ENCODE measurements at places on chromosomes 7 and 10.

- DNase-seq, result no peak
These were observed 3.7 kb downstream of the GPR26 start for GRCh38 chr10:123669886-123670285.

GRCh38 chr10:78664929-78665553, 403.7 kb upstream of the ZMIZ1 start:
- DNase-seq, result no peak

DNA sequence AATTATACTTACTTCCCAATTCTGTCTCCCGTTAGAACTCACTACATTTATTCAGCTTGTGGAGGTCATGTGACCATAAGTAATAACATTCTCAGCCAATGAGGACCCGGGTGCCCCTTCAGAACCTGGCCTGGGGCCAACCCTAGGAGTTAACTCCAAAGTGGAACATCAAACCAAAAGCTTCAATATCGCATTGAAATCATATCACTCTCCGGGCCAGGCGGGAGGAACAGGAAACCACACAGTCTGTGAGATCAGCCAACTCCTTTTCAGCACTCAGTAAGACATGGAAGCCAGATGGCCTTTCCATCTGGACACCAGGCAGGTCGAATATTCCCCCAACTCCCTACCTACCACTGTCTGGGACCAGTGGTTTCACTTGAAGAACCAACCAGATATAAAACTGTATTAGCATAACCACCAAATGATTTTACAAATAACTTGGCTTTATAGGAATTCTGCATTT, 5.5 kb downstream of the CREB3L2 start:
- no peak for DNase-seq

GRCh38 chr10:113476191-113476590, 76.7 kb upstream of the HABP2 start:
- DNase-seq, result no peak

DNA sequence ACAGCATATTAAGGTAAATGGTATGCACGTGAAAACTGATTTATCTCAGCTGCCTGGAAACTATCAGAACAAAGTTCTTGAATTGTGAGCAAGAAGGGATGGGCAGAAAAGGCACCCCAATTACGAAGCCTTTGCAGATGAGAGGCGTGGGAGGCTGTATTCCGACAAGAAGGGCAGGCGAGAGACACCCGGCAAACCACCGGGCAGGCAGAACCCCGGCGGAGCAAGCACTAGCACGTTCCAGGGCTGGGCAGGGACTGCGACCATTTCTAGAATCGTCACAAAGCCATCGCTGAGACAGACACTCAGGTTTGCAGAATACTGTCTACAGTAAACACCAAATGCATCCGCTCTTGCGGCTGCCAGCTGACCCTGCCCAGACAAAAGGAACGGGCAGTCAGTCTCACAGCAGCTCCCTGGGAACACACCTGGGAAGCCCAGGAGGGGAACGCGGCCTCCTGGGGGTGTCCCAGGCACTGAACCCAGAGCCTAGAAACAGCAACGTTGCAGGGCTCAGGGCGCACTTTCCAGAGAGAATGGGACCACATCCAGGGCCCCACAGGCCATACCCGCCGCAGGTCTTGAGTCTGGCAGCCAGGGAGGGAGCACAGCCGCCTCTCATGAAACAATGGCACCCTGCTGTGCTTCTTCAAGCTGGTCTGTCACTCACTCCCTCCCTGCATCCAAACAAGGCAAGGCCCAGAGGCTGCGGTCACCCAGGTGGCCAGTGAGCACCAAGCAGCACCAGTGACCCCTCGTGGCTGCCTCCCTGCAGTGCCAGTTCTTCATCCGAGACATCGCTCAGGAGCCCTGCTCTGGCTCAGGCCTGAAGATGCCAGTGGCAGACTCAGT, 261.9 kb downstream of the PTPRN2 start:
- DNase-seq, result no peak

GRCh38 chr7:31744294-31744874, 57.4 kb downstream of the PPP1R17 start:
- peak; percentile 32 for DNase-seq

DNA sequence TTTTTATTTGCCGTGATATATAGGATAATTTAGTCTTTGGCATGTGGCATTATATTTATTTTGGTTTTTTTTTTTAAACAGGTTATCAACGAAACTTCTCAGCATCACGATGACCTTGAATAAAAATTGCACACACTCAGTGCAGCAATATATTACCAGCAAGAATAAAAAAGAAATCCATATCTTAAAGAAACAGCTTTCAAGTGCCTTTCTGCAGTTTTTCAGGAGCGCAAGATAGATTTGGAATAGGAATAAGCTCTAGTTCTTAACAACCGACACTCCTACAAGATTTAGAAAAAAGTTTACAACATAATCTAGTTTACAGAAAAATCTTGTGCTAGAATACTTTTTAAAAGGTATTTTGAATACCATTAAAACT, 9.1 kb downstream of the VIM start:
- DNase-seq, result no peak

DNA sequence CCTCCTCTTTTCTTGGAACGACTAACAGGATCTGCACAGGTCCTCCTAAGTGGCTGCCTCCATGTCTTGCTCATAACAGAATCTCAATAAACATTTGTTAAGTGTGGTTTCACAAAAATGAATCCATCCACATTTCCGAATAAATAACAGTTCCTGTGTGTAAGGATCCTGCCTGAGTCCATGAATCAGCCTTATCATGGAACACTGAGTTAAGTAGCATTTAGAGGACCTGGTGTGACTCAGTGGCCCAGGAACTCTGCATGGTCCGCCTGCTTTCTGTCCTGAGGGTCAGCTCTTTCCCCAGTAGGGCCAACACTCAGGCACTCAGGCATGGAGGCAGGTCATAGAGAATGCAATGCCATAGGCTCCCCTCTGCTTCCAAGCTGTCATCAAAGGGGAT, 15.8 kb upstream of the C10orf90 start:
- DNase-seq, result no peak

GRCh38 chr10:28331066-28331465, 28.2 kb upstream of the MPP7 start:
- no peak for DNase-seq

DNA sequence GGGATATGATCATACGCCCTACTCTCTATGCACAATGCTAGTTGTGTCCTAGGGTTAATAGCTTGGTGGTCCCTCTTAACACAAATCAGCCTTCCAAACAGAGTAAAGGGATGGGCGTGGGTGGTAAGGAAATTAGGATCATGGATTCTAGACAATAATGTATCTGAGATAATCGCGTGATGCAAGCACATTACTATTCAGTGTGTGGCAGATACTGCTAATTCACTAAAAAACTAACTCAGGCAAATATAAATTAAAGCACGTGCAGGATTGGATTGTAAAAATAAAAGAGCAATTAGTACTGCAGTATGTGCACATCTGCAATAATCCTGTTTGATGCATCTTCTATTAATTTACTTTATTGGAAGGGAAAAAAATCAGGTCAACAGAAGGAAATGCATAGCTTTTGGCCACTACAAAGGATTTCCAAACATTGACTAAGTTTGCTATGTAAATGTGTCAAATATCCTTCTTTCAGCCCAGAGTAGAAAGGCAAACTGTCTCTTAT, 22.0 kb downstream of the TWIST1 start:
- DNase-seq, result no peak

DNA sequence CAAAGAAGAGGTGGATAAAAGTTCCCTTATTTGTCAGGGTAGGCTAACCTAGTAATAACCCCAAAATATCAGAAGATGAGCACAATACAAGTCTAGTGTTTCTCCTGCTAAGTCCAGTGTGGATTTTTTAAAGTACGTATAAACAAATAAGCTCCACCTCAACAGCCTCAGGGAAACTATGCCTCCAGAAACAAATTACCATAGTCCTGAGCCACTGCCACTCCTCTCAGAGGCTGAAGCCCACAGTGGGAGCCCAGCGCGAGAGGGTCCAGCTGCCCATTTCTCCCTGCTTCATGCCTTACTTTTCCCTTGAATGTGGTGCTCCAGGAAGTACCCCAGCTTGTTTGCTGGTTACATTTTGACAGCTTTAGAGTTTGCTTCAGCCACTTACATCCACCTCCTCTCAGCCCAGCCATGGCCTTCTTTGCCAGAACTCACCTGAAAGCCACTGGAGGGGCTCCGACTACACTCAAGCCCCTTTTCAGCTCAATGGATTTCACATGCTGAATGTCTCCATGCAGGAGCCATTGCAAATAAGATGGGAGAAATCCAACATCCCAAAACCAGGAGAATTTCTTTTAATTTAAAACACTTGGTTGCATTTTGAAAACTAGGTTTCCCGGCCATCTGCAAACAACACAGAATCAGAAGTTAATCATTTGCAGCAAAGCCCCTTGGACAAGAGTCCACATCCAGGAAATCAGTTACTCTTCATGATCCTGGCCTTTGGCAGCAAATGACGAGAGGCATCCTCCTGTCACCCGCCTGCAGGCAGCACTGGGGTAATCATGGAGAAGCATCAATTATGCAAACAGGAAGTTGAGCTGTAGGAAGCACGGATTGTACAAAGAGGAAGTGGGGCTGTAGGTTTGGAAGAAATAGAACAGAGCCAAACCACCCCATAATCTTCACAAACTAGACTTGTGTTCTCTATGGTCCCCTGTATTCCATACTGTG, 138.1 kb downstream of the HERPUD2 start:
- DNase-seq, result no peak

- no peak for DNase-seq
These were observed 48.5 kb upstream of the ADRB1 start for GRCh38 chr10:113995201-113995600.

DNA sequence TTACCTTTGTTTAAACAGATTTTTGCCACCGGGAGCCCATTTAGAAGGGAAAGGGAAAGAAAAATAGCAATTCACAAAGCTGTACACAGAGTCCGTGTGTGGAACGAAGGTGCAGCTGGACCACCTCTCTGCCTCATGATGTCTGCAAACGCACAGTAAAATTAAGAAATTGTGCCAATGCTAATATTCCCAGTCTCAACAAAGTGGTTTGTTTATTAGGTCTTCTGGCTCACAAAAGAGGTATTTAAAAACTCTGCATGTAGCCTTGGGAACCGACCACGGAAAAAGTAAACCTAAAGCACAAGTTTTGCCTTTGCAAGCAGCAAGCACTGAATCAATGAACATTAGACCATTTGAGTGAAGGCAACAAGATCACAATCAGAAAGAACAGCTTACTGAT, 57.7 kb downstream of the CREB3L2 start:
- DNase-seq, result no peak

GRCh38 chr10:112409299-112409698, 35.4 kb downstream of the ACSL5 start:
- DNase-seq, result no peak

GRCh38 chr7:127881564-127881963, 149.7 kb downstream of the LRRC4 start:
- no peak for DNase-seq

DNA sequence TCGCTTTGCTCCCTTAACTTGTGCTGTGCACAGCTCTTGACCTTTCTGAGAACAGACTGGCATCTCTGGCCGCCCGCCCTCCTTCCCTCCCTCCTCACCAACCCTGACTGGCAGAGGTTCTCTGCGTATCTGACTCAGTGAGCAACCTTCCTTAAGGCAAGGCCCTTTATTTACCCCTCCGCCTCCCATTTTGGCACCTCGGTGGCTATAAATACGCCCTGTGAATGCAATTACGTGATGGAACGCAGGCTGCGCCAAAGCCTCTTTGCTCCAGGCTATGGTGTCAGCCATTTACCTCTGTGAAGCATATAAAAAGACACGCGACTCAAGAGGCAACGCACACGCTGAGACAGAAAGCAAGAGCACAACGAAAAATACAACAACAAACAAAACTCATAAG, 764.3 kb downstream of the SUGCT start:
- no peak for DNase-seq

GRCh38 chr10:35237766-35238512, 98.4 kb upstream of the CCNY start:
- no peak for DNase-seq

DNA sequence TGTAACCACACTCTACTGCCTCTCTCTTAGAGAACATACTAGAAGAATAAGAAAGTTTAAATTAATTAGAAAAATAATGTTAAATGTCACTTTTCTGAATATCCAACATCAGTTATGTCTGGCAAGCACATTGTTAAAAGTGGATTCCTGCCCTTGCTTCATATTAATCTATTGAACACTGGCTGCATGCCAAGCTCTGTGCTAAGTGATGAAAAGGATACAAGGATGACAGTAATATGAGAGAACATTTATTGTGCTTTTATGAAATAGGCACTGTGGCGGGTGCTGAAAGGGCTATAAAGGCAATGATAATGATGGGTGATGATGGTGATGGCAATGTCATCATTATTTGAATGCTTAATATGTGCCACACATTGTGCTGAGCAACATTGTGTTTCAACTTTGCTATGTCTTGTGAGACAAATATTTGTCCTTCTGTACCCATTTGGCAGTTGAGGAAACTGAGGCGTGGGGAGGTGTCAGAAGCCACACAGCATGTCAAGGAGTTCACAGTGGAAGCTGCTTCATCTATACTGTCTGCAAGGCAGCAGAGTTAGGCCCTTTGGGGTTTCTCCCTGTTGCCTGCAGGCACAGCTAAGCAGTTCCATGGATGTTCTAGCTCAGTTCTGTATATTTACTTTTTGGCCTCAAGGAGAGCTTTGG, 64.2 kb upstream of the RAPGEF5 start:
- DNase-seq, result no peak

DNA sequence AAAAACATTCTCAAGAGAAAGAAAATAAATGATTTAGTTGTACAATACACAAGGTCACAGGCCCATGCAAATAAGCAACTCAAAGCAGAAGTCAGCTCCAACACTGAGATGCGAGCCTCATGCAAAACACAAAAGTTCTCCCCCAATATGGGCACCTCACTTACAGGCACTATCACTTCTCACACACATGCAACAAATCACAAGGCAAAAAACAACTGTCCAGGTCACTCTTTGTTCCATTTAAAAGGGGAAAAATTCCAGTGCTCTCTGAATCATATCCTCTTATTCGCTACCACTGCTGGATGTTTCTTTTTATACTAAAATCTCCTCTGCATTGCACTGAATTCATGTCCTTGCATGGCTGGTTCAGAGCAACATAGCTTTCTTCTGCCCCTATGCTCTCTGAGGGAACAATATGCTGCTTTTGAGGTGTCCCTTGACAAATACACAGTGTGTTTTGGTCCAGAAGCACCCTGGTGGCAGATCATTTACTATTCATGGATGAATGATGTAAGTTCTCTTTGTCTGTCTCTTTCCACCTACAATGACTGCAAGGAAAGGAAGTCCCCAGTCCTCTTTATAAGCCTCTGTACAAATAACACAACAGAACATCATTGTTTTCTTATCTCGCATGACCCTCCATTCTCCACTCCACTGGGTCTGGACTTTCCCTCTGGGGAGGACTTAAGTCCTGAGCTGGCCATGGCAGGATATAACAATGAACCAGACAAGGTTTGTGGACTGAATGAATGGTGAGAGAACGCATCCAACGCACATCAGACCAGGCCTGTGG, 85.4 kb upstream of the GSDME start:
- DNase-seq, result no peak

DNA sequence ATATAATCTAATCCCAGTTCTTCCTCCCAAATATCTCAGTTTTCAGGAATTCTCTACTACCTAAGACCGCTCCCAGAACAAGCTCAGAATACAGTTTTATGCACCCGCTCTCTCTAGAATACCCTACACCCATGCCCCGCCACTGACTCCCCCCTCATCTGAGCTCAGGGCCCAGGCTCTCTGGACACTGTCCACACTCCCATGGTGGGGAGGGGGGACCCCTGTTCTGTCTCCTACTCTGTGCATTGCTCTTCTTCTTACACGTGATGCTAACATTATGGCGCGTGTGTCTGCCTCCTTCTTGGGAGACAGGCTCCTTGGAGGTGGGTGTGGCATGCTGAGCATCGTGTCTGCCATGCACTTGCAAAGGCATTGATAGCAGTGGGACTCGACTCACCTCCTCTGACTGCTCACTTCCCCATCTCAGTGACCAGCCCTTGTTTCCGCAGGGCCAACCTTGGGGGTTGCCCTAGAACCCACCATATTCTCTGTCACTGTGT, 127.9 kb downstream of the TCERG1L start:
- no peak for DNase-seq
